Large intestine (tissue), 12 donors: ENCODE measurements at places on chromosomes 7 and 10. TPM values are rescaled to one million over a fixed set of nuclear protein-coding genes. Genes with fewer than 3 reads are reported as not detected.

- no peak for DNase-seq
Observed at GRCh38 chr7:129213828-129214227, 11.0 kb upstream of the AHCYL2 start.

GRCh38 chr10:84341983-84342382 lies 13.6 kb downstream of the CCSER2 start:
- DNase-seq: no peak

The AGBL3 gene
- polyA plus RNA-seq: 4.4 TPM

DNA sequence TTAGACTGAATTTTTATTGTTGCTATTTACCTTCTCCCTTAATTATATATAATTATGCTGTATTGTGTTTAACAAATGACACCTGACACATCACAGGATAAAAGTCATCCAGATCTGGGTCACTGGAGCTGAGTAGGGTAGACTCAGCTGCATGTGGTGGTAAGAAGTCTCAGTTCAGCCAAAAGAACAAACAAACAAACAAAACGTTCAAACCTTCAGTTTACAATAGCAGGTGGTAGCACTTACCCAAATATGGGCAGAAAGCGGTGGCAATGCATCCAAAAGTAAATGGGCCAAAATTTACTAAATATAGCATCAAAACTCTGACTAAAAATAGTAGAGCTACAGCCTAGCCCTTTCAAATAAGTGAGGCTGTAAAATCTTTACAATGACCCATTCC lies 42.2 kb downstream of the ZWINT start:
- DNase-seq: no peak

The TDRD1 gene
- polyA plus RNA-seq: 0.22 TPM

The ARHGEF5 gene
- polyA plus RNA-seq: 41.1 TPM

DNA sequence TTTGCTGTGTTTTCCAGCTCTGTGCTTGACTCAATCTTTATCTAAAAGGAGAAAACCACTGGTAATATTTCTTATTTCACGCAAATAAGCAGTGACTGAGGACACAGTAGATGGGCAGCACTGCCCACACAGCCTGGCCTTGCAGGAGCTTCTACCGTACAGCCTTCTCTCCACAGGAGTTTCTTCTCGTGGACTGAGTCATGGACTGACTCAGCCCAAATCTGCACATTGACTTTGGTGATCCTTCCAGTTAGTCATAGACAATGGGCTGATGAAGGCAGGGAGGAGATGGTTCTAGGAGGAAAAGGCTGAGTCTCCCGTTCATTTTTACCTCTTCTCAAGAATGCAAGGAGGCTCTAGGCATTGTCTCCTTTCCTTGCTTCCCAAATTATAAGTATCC lies 200.7 kb downstream of the RAPGEF5 start:
- DNase-seq: no peak

DNA sequence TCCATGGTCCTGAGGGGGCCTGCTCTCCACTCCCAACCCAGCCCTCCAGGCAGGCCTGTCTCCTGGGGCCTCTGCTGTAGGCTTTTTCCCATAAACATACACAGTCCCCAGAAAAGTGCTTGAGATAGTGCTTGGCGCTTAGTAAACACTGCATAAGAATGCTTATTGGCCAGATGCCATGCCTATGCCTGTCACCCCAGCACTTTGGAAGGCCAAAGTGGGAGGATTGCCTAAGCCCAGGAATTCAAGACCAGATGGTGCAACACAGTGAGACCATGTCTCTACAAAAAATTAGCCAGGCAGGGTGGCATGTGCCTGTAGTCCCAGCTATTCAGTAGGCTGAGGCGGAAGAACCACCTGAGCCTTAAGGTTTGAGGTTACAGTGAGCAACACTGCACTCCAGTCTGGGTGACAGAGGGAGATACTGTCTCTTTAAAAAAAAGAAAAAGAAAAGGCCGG lies 24.6 kb upstream of the ASL start:
- DNase-seq: peak; percentile 61

DNA sequence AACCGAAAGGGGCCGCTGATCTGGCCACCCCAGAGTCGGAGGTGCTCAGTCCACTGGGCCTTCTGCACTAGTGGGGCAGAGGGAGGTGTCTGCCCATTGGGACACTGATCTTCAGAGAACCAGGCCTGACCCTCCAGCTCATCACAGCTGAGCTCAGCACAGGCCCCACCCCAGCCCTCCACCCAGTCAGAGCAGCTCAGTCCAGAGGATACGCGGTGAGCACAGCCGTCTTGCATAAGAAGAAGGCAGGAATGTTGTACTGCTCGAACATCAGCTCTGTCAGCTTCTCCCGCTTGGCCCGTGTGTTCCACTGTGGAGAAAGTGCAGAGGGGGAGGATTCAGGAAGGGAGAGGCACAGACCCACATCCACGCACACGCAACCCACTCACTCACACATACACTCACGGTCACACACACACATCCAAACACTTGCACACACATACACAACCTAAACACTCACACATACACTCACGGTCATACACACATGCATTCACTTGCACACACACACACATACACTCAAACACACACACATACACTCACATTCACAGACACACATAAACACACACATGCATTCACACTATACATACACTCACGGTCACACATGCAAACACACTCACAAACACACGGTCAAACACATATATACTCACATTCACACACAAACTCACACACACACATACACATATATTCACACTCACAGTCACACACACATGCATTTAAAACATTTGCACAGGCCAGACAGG lies 6.3 kb downstream of the ACTL6B start:
- DNase-seq: no peak

The MRLN gene
- 0.33 TPM for polyA plus RNA-seq

The CPXM2 gene
- polyA plus RNA-seq: 63.9 TPM

The TRPV6 gene
- polyA plus RNA-seq: 2.2 TPM

DNA sequence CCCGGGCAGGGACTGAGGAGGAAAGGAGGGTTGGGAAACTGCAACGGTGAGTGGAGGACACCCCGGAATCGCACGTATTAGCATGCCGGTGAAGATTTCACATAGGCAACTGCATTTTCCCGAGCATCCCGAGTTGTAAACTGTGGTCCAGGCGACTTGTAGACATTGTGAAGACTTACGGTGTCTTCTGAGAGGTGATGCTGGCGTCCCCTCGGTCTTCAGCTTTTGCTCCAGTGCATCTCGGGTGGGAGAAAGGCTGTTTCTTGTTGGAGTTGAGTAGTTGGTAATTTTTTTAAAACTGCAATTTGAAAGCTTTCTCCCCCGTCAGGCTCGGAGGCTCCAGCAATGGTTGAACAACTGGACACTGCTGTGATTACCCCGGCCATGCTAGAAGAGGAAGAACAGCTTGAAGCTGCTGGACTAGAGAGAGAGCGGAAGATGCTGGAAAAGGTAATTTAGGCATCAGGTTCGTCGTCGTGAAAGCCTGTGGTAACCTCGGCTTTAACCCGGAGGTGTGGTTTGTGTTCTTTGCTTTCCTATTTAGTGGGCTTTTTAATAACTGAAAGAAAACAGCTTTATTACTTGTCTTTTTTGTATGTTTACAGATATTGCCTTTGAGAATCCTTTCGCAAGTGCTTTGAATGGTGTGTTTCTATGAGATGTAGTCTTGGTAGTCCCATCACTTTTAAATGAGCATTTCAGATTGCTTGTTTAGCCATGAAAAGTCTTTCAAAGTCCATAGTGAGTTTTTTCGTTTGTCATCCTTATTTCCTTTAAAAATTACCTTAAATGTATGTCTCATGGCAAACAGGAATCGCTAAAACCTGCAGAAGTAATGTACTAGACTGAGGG lies 687 bp downstream of the HELLS start:
- peak; percentile 20 for DNase-seq

The HGF gene
- 2.8 TPM for polyA plus RNA-seq

- peak; percentile 5 for DNase-seq
Observed at GRCh38 chr10:90738885-90739284, 119.0 kb downstream of the HTR7 start.

DNA sequence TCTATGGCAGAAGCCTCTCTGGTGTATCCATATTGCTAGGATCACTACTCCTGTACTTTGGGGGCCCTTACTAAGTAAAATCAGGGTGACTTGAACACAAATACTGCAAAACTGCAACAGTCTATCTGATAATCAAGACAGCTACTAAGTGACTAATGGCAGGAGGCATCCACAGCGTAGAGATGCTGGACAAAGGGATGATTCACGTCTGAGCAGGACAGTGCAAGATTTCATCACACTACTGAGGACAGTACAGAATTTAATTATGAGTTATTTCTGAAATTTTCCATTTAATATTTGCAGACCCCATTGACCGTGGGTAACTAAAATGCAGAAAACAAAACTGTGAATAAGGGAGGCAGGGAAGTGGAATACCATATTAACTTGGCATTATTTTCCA lies 10.4 kb downstream of the CUL2 start:
- no peak for DNase-seq

The CPEB3 gene
- 4.6 TPM for polyA plus RNA-seq

The BMPER gene
- polyA plus RNA-seq: 4.9 TPM

DNA sequence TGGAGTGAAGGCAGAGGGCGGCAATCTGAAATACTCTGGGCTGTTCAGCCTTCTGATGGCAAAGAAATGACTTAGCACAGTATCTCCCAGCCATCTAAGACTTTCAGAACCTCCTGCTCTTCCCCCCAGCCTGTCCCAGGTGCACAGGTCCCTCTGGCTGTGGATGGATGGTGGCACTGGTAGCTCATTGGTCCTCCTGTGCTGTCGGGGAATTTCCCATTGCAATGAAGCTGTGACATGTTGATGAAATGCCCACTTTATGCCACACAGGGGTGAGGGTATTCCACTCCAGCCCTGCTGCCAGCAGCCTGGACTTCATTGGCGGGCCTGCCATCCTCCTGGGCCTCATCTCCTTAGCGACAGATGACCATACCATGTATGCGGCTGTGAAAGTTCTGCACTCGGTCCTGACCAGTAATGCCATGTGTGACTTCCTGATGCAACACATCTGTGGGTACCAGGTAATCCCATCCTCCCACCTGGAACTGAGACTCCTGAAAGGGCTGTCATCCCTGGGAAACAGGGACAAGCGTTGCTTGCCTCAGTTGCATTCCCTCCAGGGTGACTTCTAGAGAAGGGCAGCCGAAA lies 105.9 kb downstream of the WDFY4 start:
- DNase-seq: no peak

GRCh38 chr7:102828286-102828685 lies 79.5 kb downstream of the FAM185A start:
- no peak for DNase-seq

- DNase-seq: no peak
Observed at GRCh38 chr10:4467481-4467880, 358.5 kb upstream of the AKR1E2 start.

- no peak for DNase-seq
Observed at GRCh38 chr10:126011995-126012394, 115.6 kb downstream of the FANK1 start.

DNA sequence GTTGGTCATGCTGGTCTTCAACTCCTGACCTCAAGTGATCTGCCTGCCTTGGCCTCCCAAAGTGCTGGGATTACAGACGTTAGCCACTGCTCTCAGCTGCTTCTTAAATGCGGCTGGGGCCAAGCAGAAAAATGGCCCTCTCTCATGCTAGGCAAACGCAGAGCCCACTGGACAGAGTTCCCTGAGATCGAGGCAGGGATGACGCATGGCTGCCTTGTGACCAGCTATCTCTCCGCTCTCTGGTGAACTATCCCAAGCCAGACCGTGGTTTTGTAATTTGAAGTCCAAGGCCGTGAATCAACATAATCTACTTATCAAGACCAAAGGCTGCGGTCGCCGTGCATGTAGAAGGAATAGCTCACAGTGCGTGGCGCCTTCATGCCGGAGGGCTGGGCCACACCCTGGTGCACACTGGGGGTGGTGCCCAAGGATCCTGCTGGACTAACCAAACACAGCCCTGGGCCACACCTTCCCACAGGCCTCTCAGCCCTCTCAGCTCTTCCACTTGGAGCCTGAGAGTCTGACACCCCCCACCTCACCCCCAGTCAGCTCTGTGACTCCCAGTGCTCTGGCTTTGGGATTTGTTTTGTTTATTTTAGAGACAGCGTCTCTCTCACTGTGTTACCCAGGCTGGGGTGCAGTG lies 88.1 kb upstream of the CUX1 start:
- peak; percentile 97 for DNase-seq

The VSTM2A gene
- 2.7 TPM for polyA plus RNA-seq
